ENCODE measurements at places on chromosomes 2 and 18.

GRCh38 chr2:108388045-108388444, 10.3 kb downstream of the SULT1C4 start:
- no peak for DNase-seq

- no peak for DNase-seq
Observed at GRCh38 chr2:215903203-215903602, 110.1 kb downstream of the MREG start.

DNA sequence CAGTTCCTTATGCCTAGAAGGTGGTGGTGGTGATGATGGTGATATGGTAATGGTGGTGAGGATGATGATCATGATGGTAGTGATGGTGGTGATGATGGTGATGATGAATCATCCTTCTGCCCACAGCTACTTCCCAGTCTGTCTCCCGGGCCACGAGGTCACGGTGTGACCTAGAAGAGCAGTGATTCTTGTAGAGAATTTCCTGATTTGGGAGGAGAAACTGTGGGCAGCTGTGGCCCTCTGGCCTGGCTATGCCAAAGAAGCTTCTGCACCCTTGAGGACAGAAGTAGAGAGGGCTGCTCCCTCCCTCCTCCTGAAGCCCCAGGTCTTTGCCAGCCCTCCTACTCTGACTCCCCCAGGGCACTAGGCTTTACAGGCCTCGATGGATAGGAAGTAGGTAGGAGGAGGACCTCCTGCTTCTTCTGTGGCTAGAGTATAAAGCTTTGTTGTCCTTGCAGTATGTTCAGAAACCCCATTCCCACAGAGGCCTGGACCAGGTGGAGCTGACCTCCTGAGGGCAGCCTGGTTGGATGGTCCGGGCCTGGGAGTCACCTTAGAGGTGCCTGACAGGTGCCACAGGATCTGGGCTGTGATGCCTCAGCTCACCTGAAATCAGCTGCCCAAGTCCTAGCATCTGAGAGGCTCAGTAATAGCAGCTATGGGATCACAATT, 57.9 kb upstream of the EPAS1 start:
- DNase-seq: no peak

DNA sequence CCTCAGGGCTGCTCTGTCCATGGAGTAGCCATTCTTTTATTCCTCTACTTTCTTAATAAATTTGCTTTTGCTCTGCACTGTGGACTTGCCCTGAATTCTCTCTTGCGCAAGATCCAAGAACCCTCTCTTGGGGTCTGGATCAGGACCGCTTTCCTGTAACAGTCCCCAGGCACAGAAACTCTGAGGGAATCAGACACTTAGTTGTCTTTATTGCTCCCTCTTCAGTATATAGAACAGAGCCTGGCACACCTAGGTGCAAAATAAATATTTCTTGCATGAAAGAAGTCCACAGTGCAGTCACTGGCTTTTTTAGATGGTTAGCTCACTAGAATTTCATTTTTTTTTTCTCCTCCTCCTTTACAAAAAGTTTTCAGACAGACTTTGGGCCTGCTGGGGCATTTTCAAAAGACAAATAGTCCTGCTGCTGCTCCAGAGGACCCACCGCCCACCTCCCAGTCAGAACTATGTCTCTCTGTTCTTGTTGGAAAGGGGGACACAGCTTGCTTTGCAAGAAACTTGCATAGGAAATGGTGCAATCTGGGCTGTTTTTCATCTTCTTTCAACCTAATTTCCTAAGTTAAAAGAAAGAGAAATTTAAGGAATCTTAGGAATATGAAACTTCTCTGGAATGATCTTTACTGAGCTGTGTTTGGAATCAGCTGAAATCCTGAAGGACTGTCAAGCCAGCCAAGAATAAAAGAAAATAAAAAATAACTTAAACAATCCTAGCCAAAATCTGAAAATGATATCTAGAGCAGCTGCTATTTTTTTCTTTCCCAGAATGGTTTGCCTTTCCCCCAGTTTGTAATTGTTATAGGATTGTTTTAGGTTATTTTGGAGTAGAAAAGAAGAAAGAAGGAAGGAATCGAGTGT, 31.7 kb upstream of the MAP4K3 start:
- no peak for DNase-seq

Measured in fibroblast of the conjunctiva (primary cell).